ENCODE measurements at places on chromosomes 2 and 18.

GRCh38 chr2:60853531-60853930 lies 27.8 kb upstream of the REL start:
- DNase-seq = no peak
- H3K4me3 ChIP-seq = no peak overlapping the region

DNA sequence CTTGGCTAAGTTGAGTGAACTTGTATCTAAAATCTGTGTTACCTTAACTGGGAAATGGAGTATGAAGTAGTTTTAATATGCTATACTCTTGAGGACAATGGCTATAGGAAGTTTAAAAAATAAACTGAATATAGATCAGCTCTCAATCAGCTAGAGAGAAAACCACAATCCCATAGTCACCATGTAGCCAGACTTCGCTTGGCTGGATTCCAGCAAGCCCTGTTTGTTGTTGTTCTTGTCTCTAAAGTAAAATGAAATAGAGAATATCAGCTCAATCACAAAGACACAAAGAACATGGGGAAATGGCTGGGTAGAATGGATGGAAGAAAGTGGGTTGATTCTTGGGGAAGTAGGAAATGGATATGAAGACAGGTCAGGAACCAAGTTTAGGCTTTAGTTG lies 234.9 kb downstream of the PHLPP1 start:
- H3K4me1 ChIP-seq = no peaks in the 10 kb centered on the region
- no peak overlapping the region for H3K4me3 ChIP-seq
- no peaks in the 10 kb centered on the region for H3K27me3 ChIP-seq
- H3K36me3 ChIP-seq = no peaks in the 10 kb centered on the region

DNA sequence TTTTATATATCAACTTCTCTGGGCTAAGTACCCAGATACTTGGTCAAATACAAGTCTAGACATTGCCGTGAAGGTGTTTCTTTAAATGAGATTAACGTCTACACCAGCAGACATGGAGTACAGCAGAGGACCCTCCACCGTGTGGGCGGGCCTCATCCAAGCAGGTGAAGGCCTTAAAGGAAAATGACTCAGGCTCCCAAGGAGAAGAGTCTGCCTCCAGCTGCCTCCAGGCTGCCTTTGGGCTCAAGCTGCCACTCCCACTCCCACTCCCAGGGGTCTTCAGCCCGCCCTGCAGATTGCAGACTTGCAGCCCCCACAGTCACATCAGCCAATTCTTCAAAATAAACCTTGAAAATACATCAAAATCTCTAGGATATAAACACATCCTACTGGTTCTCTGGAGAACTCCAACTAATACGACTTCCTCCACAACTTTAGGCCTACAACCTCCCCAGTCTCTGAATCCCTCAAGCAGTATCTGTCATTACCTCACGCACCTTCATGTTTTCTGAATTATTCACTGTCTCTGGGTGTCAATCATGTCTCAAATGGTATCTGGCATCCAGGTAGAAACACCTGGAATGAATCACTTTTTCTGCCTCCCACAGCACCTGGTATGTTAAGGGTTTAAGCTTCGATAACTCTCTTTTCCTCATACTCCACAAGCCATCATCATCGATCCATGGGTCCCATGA lies 6.9 kb downstream of the ITGB1BP1 start:
- no peaks in the 10 kb centered on the region for H3K27me3 ChIP-seq
- no peak overlapping the region for H3K27ac ChIP-seq
- no peak for DNase-seq
- no peaks in the 10 kb centered on the region for H3K4me1 ChIP-seq
- peaks cover 9% of the 10 kb centered on the region for H3K36me3 ChIP-seq

DNA sequence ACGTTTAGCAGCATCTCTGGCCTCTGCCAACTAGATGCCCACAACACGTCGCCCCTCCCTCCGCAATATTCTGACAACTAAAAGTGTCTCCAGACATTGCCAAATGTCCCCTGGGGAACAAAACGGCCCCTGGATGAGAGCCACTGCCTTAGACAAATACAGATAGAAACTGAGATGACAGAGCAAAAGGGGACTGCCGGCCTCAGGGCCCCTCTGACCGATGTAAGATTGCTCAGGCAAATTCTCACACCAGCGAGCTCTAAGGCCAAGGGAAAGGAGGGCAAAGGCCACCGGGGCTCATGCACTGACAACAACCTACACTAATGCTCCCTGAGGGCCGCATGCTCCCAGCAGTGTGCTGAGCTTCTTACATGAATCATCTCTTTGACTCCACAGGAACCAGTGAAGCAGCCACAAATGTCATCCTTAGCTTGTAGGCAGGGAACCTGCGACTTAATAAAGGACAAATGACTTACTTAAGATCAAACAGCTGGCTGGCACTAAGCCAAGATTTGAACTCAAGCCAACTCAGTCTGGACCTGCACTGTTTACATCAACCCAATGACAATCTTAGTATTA lies 228.5 kb downstream of the TTC32 start:
- H3K36me3 ChIP-seq = no peaks in the 10 kb centered on the region
- no peaks in the 10 kb centered on the region for H3K27me3 ChIP-seq
- H3K4me1 ChIP-seq = peaks cover 19% of the 10 kb centered on the region
- peak overlapping the region; percentile 74 for H3K27ac ChIP-seq

GRCh38 chr2:48589170-48589767 lies 28.4 kb upstream of the GTF2A1L start:
- no peaks in the 10 kb centered on the region for H3K4me1 ChIP-seq
- H3K4me3 ChIP-seq = no peak overlapping the region
- no peaks in the 10 kb centered on the region for H3K27me3 ChIP-seq
- peaks cover 13% of the 10 kb centered on the region for H3K36me3 ChIP-seq
- DNase-seq = no peak

DNA sequence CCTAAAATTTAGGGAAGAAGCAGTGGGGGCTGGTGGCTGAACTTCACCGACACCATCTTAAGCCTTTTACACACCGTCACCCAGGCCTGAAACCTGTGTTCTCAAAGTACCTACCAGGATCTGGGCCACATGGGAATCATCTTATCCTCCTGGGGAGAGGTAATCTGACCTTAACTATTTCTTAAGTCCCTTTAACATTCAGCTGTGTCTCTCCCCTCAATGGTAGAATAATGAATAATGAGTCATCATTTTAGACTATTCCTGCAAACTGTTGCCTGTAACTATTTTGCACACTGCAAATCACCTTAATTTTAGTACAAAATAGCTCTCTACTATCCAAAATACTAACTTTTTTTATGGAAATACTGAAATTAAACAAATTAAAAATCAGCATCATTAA lies 149.4 kb upstream of the KLF7 start:
- H3K4me1 ChIP-seq = no peaks in the 10 kb centered on the region
- H3K4me3 ChIP-seq = no peak overlapping the region
- DNase-seq = no peak

- peaks cover 46% of the 10 kb centered on the region for H3K4me1 ChIP-seq
- peak overlapping the region; percentile 27 for H3K27ac ChIP-seq
- DNase-seq = no peak
- no peaks in the 10 kb centered on the region for H3K36me3 ChIP-seq
Measured at GRCh38 chr2:216634370-216635148, 1.3 kb downstream of the IGFBP2 start.

Measured in right atrium auricular region (tissue), 2 donors.